ENCODE measurements at places on chromosomes 12 and 14.

DNA sequence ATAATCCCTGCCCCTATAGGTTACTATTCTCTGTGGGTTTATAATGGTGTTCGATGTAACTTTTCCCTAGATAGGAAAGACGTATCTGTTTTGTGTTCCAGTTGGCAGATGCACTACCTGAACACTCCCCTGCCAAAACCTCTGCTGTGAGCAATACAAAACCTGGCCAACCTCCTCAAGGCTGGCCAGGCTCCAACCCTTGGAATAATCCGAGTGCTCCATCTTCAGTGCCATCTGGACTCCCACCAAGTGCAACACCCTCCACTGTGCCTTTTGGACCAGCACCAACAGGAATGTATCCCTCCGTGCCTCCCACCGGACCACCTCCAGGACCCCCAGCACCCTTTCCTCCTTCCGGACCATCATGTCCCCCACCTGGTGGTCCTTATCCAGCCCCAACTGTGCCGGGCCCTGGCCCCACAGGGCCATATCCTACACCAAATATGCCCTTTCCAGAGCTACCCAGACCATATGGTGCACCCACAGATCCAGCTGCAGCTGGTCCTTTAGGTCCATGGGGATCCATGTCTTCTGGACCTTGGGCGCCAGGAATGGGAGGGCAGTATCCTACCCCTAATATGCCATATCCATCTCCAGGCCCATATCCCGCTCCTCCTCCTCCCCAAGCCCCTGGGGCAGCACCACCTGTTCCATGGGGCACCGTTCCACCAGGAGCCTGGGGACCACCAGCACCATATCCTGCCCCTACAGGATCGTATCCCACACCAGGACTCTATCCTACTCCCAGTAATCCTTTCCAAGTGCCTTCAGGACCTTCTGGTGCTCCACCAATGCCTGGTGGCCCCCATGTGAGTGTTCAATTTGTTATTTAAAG is 11.3 kb downstream of the MAPK1IP1L start:
- no peak for DNase-seq

- DNase-seq = no peak
Observed at GRCh38 chr14:68495101-68496039, 297.5 kb downstream of the ZFP36L1 start.

GRCh38 chr12:112843287-112843686 is 51.7 kb downstream of the RPH3A start:
- DNase-seq = no peak

GRCh38 chr12:125282921-125283320 is 217.7 kb downstream of the AACS start:
- DNase-seq = no peak

DNA sequence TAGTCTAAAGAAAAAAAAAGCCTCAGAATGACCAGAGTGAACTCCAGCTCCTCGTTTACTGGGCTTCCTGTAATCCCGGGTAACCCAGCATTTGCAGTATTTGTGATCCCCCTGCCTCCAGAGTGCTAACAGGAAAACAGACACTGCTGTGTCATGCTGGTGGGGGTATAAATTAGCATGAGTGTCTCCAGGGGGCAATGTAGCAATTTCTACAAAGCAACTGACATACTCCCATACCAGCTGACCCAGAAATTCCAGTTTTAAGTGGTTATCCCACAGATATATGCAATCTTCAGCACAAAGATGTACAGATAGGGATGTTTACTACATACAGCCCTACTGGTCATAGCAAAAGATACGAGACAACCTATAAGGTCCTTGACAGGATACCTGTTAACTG is 18.8 kb downstream of the TTC7B start:
- DNase-seq = no peak

DNA sequence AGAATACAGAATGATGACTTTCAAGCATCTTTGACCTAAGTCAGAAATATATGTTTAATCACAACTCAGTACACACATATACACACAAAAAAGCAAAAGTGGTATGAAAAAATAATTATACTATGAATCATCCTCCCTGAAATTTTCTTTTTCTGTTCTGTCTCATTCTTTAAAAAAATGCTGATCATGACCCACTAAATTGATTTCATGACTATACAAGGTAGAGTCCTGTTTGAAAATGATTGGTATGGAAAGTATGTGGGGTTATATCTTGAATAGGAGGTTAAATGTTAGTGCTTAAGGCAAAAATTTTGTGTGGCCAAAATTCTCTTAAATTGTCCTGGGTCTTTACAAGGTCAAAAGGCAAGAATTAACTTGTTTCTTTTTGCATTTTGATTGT is 80.4 kb downstream of the SUDS3 start:
- DNase-seq = no peak

DNA sequence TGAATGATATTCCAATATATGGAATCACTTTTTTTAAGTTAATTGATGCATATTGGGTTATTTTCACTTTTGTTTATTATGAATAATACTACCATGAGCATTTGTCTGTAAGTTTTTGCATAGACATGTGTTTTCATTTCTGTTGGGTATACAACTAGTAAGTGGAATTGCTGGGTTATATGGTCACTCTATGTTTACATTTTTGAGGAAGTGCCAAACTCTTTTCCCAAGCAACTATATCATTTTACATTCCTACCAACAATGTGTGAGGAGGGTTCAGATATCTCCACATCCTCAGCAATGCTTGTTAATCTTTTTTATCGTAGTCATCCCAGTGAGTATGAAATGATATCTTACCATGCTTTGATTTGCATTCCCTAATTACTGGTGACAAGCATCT is 64.0 kb downstream of the MON2 start:
- DNase-seq = no peak

DNA sequence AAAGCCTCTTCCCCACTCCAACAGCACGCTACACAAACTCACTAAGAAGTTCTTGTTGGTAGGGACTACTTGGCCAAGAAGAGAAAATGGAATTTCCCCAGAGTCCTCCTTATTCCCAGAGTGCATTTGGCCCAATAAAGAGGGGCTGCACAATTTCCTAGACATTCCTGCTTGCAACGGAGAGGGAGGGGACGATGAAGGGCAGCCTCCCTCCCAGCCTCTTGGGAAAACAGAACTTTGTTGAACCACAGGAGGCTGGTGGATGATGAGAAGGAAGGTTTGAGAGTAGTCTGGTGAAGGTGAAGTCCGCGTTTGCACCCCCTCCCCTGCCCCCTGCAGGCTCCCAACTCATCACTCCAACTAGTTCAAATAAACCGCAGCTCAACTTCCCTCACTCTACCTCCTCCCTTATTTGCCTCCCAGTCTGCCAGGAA is 19.1 kb upstream of the TBX3 start:
- no peak for DNase-seq

DNA sequence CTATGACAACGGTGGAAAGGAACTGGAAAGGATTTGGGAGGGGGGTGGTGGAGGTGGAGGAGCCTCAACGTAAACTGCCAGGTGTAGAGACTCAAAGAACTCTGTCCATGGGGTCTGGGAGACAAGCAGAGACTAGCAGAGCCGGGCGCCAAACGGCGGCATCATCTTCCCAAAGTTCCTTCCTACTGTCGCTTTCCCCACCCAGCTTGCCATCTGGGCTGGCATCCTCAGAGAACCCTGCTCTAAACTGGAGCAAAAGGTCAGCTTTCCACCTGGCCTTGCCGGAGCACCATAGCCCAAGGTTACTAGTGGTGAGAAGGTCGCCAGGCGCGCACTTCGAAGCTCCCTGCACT is 4.0 kb upstream of the IRF2BPL start:
- DNase-seq = no peak

DNA sequence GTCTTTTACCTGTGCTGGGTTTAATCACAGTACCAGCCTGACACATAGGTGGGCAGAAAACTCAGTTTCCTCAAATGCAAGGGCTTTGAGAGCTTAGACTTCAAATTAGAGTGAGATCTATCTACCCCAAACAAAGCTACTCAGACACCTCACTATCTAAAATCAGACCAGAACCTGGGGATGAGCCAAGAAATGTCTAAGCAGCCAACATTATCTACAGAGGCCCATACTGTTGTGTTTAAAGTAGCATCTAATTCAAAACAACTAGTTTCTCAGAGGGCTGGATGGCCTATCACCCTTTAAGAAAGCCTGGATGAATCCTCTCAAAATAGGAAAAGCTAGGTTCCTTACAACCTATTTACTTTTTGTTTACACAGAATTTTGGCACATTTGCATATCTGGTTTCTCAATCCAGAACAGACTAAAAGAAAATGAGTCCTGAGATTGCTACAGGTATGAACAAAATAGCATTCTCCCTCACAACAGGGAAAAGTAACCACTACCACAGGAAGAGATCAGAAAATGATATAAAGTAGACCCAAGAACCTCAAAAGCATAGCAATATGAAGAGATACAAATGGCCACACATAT is 142.4 kb downstream of the ZFP36L1 start:
- DNase-seq = no peak

GRCh38 chr14:50026396-50026795 is 90.0 kb downstream of the VCPKMT start:
- no peak for DNase-seq

DNA sequence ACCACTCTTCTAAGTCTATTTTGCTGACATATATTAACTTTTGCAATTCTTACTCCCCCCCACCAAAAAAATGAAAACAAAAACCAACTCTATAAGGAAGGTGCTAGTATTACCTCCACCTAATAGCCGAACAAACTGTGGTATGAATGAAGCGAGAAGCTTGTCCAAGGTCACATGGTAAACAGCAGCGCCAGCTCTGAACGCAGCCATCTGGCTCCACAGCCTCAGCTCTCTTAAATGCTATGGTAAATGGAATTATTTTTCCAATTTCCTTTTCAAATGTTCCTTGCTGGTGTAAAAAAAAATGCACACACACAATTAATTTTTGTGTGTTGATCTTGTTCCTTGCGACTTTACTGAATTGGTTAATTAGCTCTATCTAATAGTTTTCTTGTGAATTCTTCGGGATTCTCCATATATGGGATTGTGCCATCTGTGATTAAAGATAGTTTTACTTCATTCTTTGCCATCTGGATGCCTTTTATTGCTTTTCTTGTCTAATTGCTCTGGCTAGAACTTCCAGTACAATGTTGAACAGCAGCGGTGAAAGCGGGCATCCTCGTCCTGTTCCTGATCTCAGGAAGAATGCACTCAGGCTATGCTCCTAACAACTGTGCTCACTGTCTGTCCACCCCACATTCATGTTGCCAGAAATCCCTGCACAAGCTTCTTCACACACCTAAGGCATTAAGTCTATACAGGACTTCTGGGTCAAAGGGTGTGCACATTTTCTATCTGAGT is 10.7 kb upstream of the C12orf76 start:
- no peak for DNase-seq

DNA sequence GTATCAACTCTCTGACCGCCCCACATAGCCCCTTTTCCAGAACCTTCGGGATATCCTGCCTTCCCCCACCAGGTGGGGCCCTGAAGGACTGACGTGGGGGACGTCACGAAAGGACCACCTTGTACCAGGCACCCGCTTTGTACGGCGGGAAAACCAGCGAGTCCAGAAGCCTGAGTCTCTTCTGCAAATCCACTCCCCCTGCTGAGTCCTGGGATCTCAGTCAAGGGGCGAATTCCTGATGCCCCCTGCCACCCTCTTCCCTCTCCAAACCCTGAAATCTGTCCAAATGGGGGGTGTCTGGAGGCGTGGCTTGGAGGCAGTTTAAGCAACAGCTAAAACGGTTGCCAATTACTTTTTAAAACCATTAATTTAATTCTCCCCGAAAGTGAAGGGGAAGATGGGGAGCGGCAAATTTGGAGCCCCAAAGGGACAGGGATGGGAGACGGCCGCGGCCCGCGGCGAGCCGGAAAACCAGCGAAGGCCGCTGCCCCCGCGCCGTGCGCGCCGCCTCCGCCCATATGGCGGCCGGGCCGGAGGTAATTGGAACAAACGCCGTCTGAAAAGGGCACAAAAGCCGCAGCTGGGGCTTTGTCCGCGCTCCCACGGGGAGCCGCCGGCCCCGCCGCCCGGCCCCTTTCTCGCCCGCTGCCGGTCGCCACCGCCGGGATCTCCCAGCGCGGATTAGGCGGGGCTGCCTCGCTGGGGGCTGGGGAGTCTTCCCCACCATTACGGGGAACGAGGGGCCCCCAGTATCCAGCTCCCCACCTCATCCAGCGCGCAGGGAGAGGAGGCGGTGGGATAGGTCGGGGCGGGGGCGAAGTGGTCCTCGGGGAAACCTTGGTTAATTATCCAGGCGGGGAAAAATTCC is 6.6 kb downstream of the LHX5 start:
- no peak for DNase-seq

- no peak for DNase-seq
Observed at GRCh38 chr12:74530676-74531075, 7.0 kb upstream of the ATXN7L3B start.

- DNase-seq = no peak
Observed at GRCh38 chr14:93332397-93332852, 411 bp downstream of the BTBD7 start.

GRCh38 chr12:94954029-94954685 is 49.3 kb downstream of the NDUFA12 start:
- no peak for DNase-seq

DNA sequence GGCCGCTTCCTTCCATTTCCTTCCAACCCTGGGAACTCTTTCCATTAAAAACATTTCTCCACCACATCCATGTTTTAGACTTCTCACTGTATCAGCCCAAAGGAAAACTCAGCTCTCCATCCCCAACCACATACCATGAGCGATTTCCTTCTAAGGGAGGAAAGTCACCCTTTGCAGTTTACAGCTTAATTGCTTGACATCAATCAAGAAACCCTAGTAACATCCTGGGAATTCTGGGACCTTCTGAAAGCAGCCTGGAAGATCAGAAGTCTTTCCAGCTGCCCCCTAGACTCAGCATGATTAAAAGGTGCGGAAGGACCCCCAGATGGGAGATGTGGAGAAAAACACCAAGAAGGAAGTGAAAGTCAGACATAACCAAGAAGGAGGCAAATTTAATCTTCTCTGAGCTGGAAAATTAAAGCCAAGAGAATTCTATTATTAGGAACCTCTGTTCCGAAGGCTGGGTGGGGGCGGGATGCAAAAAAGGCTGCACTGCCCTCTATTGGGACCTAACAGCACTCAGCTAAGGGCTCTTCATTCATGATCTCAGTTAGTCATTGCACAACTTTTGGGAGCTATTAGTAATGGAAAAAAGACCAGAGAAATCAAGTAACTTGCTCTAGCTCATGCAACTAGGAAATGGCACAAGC is 73.3 kb upstream of the PLXNC1 start:
- DNase-seq = peak; percentile 56

DNA sequence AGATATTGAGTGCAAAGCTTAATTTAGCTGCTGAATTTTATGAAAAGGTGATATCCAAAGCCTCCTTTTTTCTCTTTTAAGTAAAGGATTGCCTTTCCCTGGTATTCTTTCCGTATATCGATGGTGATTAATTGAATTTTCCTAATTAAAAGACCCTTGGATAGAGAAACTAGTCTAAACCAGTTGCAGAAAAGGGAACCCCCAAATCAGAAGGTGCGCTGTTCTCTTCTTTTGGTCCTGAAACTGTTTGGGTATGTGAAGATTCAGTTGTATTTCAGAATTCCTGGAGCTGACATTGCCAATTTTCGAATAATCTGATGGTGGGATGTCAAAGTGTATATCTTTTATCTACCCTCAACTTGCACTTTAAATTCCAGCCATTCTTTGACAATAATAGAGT is 1.9 kb downstream of the GPHN start:
- DNase-seq = no peak

DNA sequence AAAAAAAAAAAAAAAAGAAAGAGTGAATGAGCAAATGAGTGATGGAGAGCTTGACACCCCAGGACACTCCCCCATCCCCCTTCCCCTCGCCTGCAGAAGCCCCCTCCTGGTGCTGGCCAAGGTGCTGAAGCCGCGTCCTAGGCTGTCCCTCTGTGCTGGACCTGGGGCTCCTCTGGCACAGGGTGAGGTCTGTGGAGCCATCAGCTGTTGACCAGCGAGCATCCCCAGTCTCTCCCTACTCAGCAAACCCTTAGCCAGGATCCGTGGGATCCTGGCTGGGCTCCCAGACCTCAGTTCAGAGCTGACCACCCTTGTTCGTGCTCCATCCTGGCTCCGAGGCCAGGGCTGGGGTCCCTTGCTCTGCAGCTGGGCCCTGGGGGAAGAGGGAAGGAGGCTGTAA is 5.4 kb upstream of the KIF26A start:
- no peak for DNase-seq

Measured in left renal cortex interstitium (tissue), 4 donors.